ENCODE measurements at places on chromosomes 6 and 20.

- DNase-seq, result no peak
Observed at GRCh38 chr6:160277546-160277945, 18.9 kb upstream of the SLC22A2 start.

- no peak for DNase-seq
Observed at GRCh38 chr6:3077430-3077829, 9.1 kb downstream of the RIPK1 start.

- no peak for DNase-seq
Observed at GRCh38 chr20:18921291-18921690, 107.7 kb downstream of the SCP2D1 start.

DNA sequence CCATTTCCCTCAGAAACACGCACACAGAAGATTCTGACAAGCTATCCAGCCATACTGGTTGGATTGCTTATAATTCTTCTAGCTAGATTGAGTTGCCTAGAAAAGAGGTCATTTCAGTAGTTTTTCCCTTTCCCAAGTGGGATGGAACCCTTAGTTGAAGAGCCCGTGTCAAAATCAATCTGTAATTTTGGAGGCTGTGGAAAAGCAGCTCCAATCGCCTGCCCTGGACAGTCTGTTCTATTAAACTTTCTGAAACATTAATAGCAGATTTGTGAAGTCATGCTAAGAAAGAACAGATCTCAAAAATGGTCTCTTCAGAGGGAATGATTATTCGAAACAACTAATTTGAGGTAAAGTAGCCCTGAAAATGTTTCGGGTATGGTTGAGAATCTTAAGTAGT, 29.3 kb downstream of the TMEM200A start:
- no peak for DNase-seq

GRCh38 chr20:57326667-57327455, 2.7 kb upstream of the SPO11 start:
- no peak for DNase-seq

DNA sequence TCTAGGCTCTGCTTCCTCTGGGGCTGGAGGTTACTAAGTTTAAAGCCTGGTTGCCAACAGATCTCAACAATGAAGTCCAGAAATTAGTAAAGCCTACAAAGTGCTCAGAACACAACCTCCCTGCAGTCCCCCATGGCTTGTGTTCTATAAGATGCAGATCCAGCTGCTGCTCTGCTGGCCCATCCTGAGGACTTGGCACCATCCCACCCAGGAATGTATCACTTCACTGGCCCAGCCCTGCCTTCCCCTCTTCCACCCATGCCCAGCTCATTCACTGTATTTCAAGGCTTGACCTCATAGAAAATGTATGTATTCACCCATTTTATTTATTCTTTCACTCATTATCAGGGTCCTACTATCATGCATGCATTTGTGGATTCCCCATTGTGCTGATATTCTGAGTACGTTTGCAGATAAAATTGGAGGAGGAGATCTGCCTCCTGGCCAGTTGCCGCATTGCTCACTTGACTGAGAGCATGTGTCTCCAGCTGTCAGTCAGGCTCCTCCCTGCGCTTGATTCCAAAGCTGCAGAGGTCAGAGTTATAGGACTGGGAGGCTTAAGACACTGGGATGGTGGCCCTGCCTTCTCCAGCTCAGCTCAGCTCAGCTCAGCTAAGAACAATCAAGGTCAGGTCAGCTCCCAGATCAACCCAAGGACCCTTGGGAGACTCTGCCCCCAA, 104.8 kb downstream of the MAFB start:
- DNase-seq, result no peak

DNA sequence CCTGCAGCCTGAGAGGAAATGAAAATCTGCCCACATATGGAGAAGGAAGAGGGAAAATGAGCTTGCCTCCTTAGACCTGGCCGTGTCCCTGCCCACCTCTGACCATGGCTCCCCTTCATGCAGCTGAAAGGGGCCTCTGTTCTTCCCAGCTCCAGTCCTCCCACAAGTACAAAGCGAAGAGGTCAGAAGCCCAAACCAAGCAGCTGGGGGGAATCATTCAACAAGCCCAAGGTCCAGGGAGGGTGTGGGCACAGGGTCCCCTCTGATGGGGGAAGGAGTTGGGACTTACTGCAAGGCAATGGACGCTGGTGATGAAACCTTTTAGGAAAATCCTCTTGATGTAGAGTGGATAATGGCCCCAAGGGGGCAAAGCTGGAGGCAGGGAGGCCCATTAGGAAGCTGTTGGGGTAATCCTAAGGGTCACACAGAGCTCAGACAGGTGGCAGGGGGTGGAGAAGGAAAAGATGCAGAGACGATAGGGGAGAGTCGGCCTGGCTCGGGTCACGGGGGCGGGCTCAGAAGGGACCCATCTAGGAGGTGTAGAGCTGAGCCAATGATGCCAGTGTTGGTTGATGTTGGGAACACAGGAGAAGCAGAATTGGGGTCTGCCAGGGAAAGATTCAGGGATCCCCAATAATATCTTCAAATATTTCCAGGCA, 16.1 kb upstream of the GRM4 start:
- DNase-seq, result no peak

DNA sequence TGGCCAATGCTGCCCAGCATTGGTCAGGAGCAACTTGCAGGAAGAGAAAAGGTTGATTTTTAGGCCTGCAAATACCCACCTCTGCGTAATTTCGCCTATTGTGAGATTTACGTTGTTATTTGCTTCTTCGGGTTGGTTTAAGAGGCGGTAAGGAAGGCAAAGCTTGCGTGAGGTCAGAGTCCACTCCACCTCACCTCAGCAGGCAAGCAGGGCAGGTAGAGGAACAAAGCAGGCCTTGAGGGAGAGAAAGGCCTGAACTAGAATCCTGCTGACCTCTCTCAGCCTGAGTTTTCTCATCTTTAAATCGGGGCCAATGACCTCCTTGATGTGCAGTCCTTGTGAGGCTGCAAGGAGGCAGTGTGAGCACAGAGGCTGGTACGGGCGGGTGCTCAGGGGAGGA, 239.1 kb downstream of the CDC5L start:
- no peak for DNase-seq

DNA sequence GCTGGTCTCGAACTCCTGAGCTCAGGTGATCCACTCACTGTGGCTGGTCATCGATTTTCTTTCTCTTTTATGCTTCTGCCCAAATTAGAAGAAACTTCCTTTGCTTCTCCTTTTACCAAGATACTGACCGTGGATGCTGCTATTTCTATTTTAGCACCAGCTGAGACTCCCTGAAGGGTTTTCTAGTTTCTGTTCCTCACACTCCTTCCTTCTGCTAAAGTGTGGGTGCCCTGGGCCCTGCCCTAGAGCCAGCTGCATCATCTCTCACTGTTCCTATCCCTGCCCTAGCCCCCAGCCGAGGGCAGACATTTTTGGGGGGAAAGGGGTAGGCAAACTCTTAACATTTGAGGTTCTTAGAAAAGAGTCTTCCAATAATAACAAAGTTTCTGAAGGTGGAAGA, 6.3 kb downstream of the SMOC2 start:
- no peak for DNase-seq

DNA sequence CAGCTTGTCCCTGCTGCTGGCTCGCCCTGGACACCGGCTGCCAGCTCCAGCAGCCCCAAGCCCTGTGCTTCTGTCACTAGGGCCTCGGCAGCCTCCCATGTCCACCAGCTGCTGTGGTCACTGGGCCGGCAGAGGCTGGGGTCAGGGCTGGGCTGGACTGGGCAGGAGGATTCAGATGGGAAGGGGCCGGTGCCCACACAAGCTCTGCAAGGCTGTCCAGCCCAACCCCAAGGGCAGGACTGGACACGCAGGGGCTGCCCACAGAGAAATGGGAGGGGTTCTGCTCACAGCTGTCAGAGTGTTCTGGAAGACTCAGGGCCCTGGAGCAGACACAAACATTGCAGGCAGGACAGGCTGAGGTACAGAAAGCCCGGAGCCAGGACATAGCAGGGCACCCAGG, 65.6 kb downstream of the ADNP start:
- DNase-seq, result no peak

DNA sequence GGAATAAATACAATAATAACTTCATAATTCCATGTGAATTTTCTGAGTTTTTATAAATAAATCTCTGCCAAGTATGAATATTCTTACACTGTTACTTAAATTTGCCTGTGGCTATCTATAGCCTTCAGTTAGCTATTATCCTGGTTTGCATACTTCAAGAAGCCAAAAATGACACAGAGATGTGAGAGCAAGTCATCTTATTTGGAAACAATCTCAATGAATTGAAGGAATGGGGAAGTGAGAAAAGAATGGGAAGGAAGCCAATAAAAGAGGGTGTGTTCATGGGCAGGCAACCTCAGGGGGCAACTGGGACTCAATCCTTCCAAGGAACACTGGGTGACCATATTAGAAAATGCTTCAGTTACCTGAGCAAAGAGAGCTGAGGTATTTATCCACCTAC, 9.9 kb downstream of the HAO1 start:
- DNase-seq, result no peak

DNA sequence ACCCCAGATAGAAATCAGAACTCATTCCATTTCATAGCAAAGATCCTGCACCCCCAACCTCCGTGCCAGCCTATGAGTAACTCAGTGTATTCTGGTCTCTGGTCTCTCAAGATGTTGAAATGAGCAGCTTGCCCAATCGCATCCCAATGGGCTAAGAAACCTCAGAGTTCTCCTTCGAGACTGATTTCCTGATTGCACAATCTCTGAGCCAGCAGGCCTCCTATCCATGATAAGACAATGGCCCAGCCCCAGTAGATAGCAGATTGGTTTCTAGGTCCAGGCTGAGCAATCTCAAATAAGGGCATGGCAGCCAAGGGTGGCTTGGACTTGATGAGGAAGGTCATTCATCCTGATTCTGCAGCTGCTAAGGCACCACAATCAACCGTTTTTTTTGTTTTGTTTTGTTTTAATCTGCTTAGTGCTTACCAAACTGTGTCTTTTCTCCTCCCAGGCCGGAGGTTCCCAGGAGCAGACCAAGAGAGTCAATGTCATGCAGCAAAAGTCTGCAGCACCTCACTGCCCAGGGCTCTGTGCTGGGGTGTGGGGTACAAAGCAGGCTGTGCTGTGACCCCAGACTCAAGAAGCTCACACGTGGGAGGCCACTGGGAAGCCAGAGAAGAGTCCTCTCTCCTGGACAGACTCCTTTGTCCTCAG, 125.1 kb upstream of the NXT1 start:
- DNase-seq, result no peak

- DNase-seq, result no peak
Observed at GRCh38 chr20:21360705-21361104, 36.6 kb downstream of the NKX2-4 start.

DNA sequence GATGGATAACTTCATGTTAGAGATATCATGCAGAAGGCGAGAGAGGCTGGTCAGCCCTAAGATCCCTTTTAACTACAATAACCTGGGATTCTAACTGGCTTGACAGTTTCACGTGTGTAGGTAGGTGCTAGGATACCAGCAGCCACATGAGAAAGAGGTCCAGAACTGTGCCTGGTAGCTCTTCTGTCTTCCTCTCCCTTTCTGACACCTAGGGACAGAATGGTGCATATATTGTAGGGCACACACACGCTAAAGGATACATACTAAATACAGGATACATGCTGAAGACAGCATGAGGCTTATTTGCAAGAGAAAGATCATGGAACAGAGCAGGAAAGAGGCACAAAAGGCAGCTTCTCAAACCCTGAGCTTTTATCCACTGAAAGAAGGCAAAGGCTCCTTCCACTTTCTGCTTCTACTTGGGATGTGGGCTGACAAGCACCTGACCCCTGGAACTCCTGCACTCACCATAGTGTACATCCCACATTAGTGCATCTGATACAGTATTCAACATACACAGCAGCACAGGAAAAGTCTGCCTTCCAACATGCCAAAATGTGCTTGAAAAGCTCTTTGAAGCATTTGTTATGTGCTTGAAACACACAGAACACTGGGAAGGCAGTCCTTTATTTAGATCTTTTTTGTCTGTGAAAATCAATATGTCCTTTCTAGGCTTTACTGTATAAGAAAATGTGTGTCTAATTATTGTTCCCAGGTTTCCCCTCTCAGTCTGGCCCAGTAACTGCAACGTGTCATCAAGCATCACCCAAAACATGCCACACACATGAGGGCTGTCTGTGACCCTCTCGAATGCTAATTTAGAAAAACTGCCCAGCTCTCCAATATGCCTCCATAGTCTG, 3.2 kb downstream of the SLC22A23 start:
- no peak for DNase-seq

DNA sequence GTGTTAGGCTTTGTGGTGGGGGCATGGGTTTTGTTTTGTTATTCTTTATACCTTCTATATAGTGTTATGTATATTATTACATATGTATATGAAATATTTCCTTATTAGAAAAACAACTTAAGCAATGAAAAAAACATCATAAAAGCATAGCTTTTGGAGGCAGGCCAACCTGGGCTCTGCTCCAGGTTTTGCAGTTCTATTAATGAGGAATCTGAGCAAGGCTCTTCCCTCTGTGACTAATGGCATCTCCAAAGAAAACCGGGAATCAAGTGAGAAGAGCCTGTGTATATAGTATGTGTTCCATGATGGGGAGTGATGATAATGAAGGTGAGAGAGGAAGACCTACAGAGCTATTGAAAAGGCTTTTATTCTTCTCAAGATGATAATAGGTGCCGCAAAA, 291.1 kb downstream of the CLIC5 start:
- DNase-seq, result no peak

- DNase-seq, result no peak
Observed at GRCh38 chr6:84137051-84137375, 90.4 kb downstream of the CEP162 start.

DNA sequence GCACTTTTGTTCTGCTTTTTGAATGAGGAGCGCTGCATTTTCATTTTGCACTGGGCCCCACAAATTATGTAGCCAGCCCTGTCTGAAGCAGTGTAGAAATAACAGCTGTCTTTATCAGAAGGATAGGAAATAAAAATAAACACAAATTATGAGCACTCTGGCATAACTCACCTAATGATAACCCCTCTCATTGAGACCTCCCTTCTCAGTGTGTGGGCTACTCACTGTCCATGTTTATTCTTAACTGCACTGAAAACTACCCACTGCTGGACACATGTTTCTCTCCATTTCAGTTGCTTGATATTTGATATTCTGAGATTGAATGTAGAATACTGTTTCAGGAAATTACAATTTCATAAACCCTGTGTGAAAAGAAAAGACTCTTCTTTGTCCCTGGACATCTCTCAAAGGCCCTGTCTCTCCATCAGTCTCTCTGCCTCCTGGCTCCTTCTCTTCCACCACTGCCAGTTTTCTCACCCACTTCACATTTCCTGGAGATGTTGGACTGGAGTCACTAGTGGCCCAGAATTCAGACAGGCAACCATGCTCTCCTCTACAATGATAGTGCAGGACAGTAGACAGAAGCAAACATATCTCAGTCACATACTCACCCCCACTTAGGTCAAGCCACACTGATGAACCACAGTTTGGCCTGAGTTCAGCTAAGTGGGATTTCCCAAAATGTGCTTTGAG, 29.6 kb upstream of the SAYSD1 start:
- DNase-seq, result no peak

DNA sequence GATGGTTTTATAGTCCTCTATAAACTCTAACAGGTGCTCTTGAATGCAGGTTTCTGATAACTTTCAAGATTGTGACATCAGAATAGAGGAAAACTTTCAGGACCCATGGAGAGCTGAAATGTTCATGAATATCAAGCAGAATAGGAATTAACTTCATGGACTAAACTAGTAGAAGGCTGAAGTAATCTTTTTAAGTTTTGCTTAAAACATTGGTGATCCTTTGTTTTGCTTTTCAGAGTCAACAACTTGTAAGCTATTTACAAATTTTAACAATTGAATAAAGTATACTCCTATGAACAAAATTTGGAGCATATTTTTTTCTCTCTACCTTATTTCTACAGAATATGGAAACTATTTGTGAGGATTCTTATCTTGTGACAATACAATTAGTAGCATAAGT, 25.2 kb upstream of the GOPC start:
- no peak for DNase-seq

- DNase-seq, result no peak
Observed at GRCh38 chr6:73932866-73933265, 236.9 kb downstream of the CD109 start.

GRCh38 chr6:44074813-44075646, 52.2 kb downstream of the MRPL14 start:
- DNase-seq, result no peak
